ENCODE measurements at places on chromosomes 6 and 20.
A peak's percentile ranks its signal among the peaks of the same experiment; 100 is the strongest.

DNA sequence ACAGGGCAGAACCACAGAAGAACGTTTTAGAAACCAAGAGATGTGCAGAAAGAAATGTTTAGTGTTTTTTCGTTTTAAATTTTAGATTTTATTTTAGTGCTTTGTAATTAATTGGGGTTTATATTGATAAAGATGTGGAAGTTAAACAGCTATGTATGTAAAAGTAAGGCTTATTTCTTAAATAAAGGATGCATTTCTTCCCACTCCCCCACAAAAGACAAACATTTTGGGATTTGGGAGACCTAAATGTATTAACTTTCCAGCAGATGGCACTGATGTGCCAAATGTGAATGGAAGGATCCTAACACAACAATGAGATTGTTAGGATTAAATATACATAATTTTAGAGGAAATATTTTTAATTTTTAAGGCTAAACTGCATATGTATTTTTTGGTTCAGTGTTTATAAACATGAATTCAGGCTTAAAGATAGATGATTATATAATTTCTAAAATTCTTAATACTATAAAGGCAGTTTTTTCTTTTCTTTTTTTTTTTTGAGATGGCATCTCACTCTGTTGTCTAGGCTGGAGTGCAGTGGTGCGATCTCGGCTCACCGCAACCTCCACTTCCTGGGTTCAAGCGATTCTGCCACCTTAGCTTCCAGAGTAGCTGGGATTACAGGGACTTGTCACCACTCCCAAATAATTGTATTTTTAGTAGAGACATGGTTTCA is 12.0 kb downstream of the PFDN4 start:
- DNase-seq = no peak

DNA sequence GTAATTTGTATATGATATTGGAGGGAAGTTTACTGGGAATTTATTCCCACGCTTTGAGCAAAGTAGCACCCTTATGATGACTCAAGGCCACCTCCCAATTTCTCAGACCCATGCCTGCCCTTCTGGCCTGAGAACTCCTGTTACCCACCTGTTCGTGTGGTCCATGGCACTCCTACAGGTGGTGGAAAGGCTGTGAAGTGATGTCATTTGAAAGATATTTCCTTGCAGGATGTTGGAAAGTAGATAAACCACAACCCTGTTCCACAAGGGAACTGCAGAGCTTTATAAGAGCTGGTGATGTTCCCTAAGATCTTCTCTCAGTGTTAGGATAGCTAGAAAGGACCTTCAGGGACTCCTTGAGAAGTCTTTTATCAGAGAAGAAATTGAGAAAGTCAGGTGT is 70.5 kb downstream of the ADGRG6 start:
- no peak for DNase-seq

DNA sequence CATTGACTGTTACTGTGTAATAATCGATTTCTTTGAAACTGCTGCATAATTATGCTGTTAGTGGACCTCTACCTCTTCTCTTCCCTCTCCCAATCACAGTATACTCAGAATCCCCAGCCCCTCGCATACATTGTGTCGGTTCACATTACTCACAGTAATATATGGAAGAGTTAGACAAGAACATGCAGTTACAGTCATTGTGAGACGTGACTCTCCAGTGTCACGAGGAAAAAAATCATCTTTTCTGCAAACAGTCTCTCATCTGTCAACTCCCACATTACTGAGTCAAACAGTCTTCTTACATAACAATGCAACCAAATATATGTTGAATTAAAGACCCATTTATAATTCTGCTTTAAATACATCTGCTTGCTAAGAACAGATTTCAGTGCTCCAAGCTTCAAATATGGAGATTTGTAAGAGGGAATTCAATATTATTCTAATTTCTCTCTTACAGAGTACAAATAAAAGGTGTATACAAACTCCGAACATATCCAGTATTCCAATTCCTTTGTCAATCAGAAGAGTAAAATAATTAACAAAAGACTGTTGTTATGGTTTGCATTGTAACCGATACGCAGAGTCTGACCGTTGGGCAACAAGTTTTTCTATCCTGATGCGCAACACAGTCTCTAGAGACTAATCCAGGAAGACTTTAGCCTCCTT is 113.3 kb downstream of the TMEM242 start:
- DNase-seq = no peak

DNA sequence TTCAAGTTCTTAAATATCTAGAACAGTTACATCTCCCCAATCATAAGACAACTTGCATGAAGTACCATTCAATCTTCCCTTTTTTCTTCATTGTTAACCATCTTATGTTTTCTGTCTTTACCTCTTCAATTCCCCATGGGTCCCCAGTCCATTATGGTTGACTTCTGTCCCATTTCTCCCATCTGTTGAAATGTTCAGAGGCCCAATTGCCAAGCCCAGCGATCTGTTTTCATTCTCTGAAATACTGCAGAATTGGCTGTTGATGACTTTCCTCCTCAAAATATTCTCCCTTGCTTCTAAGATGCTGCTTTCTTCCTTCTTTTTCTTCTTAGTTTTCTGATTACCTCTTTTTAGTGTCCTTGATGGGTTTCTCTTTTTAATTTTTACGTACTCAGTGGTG is 26.0 kb downstream of the DSTN start:
- DNase-seq = no peak

DNA sequence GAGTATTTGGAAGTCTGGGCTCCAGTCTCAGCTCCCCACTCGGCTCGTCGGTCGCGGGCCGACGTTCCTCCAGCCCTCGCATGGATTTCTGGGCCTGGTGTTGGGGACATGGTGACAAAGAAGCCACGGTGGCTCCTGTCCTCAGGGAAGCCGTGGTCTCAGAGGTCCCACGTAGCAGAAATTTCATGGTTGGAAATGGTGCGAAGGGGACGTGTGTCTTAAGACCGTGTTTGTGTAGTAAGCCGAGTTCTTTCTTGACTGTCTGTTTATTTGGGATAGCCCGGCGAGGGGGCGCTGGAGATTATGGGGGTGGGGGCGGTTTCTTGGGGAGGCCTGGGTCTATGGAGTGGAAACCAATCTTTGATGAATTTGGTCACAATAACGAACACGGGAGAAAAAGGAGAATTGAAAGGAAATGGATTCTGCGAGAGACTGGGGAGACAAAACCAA is 23.5 kb upstream of the MAP3K7 start:
- DNase-seq = no peak

GRCh38 chr20:24007073-24007595 is 18.6 kb upstream of the GGTLC1 start:
- no peak for DNase-seq

DNA sequence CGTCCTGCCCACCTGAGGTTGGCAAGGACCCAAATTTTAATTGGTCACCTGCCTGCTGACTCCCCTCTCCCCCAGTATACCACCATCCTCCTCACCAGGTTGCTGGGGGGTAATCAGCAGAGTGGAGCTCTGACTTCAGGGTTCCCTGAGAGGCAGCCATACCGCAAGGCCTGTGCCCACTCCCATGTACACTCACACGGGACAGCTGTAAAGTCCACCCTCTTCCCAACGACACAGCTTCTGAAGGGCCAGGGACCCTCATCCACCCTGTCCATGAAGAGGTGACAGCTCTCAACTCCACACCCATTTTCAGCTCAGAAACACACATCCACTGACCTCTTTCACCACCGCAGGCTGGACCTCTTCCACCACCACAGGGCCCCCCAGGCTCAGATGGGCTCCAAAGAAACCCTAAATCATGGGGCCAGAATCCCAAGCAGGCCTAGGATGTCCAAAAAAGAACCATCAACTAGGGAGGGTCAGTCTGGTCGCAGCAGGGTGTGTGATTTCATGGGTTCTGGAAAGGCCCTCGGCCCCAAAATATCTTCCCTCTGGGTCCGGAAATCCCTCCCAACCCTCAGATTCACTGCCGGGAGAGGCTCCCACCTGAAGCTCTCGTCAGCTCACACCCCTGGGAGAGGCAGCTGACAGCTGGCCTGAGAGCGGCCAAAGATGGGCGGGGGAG is 30.0 kb downstream of the TFEB start:
- no peak for DNase-seq

DNA sequence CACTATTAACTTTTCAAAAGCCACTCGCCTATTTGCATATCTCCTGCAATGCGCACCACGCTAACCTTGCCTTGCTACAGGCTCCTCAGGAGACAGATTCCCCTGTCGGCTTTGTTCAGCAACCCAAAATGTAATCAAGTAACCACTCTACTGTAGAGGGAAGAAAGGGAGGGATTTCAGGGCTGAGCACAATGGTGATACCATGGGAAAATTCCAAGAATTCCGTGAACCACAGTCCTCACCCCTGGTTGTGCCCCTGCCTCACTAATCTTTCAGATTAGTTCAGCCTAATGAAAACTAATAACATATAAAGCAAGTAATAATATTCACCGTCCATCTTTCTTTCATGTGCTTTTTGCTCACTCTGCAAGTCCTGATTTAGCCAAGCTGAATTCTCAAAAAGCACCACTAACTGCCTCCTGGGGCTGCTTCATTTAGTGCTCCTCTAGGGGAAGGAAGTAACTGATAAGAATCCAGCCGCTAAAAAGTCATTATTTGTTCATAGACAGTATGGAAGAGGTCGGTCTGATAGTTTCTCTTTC is 6.6 kb downstream of the CITED2 start:
- DNase-seq = no peak

DNA sequence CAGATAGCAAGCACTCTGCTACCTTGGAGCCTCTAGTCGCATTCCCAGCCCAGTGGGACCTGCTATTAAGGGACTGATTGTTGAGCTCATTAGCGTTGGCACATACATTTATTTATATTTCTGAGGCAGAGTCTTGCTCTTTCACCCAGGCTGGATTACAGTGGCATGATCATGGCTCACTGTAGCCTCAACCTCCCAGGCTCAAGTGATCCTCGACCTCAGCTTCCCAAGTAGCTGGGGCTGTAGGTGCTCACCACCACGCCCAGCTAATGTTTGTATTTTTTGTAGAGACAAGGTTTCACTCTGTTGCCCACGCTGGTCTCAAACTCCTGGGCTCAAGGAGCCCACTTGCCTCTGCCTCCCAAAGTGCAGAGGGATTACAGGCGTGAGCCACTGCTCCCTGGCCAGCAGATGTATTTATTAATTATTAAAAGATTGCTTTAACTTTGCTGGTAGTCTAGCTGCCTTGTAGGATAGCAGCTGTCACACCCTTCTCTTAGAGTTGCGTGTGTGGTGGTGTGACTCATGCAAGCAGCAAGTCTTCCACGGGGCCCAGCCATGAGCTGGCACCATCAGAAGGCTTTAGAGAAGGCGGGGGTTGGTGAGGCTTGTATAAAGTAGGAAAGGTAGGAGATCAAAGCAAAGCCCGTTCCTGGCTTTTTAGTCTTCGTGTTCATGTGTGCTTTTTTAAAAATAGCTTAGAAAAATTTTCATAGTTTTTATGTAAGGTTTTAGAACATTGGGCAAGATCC is 16.5 kb downstream of the ACTR5 start:
- peak; percentile 30 for DNase-seq

DNA sequence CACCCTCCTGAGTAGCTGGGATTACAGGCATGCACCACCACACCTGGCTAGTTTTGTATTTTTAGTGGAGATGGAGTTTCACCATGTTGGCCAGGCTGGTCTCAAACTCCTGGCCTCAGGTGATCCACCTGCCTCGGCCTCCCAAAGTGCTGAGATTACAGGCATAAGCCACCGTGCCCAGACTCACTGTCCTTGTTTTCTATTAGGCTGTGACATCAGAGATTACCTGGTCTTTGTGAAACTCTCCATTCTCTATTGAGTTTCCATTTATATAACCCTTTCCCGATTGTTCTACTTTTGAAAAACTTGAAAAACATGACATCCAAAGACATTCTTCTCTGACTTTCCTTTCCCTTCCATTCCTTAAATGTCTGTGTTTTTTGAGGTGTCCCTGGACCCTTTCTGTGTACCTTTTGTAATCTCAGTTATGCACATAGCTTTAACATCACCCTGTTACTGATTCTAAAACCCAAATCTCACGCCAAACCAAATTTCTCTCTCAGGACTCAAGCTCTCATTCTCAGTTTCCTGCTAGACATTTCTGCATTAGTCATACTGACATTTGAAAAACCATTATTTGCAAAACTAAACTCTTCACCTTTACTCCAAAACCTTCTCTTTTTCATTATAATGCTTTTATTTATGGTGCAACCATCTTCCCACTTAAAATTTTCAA is 137.0 kb downstream of the KHDC1L start:
- no peak for DNase-seq

- DNase-seq = no peak
Observed at GRCh38 chr20:1499528-1500420, 8.6 kb upstream of the SIRPB2 start.

DNA sequence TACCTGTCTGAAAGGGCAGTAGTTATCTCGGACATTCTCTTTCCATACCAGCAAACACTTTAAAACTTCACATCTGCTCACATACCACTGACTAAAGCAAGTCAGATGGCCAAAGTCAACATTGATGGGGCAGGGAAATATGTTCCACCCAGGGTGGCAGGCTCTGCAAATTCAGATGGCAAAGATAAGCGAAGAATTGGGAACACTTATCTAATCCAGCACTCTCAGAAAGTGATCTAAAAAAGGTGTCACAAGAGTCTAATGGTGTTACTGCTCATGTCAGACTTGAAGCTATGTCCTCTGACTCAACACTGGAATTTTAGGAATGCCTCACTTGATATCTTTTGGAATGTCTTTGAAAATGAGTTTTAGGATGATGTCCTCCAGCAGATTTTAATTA is 1086.2 kb downstream of the KIF16B start:
- no peak for DNase-seq

GRCh38 chr6:100538086-100538485 is 73.4 kb upstream of the SIM1 start:
- DNase-seq = no peak

GRCh38 chr6:90021711-90022110 is 127.4 kb downstream of the GJA10 start:
- no peak for DNase-seq

- DNase-seq = no peak
Observed at GRCh38 chr20:35702051-35702823, 3.0 kb downstream of the ROMO1 start.
